ENCODE measurements at places on chromosomes 3 and 15. TPM values are rescaled to one million over a fixed set of nuclear protein-coding genes. Genes with fewer than 3 reads are reported as not detected.

Gene INSYN1
- not detected for polyA plus RNA-seq

Gene NEO1
- 1.6 TPM for polyA plus RNA-seq

Gene CHRFAM7A
- polyA plus RNA-seq = 0.05 TPM

Gene LZTFL1
- polyA plus RNA-seq = 6.2 TPM

Gene CCR1
- 1.4 TPM for polyA plus RNA-seq

Gene TPRA1
- polyA plus RNA-seq = 21.9 TPM

Gene SLC51B
- 0.33 TPM for polyA plus RNA-seq

Gene GABRB3
- 0.63 TPM for polyA plus RNA-seq

Gene GCNT3
- polyA plus RNA-seq = 0.14 TPM

Gene IFT80
- 3.6 TPM for polyA plus RNA-seq

Gene MAP3K13
- 11.3 TPM for polyA plus RNA-seq

Gene STRC
- 0.02 TPM for polyA plus RNA-seq

Gene LYZL4
- polyA plus RNA-seq = not detected

Gene TOP2B
- polyA plus RNA-seq = 13.5 TPM

Gene CD96
- polyA plus RNA-seq = 0.46 TPM

Gene RASGRF1
- polyA plus RNA-seq = not detected

Gene PLA2G4E
- not detected for polyA plus RNA-seq

Gene IFT122
- polyA plus RNA-seq = 6.3 TPM

Gene HIGD2B
- polyA plus RNA-seq = not detected

Gene EFCC1
- polyA plus RNA-seq = 0.08 TPM

Gene SEMA6D
- polyA plus RNA-seq = 1.0 TPM

Gene GOLGA8T
- polyA plus RNA-seq = not detected

Gene MAP1A
- polyA plus RNA-seq = 0.11 TPM

Gene GATM
- polyA plus RNA-seq = 401 TPM

Gene COLQ
- polyA plus RNA-seq = 2.6 TPM

Gene GPR149
- polyA plus RNA-seq = not detected

Gene MYEF2
- 0.07 TPM for polyA plus RNA-seq

Gene IQCF2
- polyA plus RNA-seq = not detected

All from liver (tissue), 10 donors.